ENCODE measurements at places on chromosomes 5 and 9.

DNA sequence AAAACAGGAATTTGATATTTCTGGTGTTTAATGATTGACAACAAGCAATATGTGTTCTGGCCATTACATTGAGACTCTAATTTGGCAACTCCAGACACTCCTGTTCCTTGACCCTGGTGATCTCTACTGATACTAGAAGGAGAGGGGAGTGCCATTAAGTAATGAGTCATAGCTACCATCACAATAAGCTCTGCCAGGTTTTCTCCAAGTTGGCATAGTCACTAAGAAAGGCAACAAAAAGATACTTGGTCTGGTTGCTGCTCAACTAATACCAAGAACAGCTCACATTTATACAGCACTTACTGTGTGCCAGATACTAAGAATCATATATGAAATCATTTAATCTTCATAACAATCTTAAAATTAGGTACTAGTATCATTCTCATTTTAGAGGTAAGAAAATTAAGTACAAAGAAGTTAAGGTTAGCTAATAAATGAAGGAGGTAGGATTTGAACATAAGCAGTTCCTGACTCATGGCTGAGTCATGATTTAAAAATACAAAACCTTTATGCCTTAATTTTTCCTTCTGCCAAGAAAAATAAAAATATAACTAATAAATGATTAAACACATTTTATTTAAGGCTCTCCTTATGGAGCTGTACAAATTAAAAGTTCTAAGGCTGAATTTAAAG is 19.9 kb upstream of the PRXL2C start:
- DNase-seq: no peak

- no peak for DNase-seq
These were observed 12.9 kb downstream of the INPP5E start for GRCh38 chr9:136426787-136427186.

GRCh38 chr5:155263381-155263780 is 249.8 kb downstream of the KIF4B start:
- no peak for DNase-seq

GRCh38 chr5:73442996-73443627 is 5.5 kb downstream of the FOXD1 start:
- DNase-seq: no peak

- no peak for DNase-seq
These were observed 25.7 kb upstream of the IL9 start for GRCh38 chr5:135921388-135921787.

GRCh38 chr9:91193658-91194391 is 167.9 kb downstream of the AUH start:
- peak; percentile 95 for DNase-seq

- no peak for DNase-seq
These were observed 135.1 kb upstream of the PPP1R26 start for GRCh38 chr9:135344523-135344901.
